Fibroblast of skin of left biceps (primary cell): ENCODE measurements at places on chromosomes 11 and 22.

DNA sequence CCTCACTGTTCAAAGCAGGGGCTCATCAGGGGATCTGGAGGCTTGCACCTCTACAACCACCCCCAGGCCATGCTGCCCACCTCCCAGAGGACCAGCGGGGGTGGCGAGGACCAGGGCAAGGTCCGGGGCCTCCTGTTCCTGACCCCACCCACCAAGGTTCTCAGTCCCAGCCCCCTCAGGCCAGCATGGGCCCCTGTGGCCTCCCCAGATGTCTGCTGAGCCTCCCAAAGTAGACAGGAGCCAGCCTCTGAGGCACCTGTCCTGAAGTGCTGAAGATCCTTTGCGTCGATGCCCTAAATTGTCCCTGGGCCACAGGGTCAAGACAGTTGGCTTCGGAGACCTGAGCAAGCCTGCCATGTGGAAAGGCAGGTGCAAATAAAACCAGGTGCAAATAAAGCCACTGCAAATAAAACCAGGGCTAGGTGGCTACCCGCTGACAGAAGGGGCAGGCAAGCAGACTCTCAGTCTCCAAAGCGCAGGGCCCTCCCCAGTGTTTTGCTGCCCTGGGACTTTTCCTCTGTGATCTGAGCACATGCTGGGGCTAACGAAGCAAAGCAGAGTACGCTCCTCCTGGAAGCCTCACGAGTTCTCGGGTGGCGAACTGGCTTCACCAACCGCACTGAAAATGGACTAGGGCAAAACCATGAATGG lies 22.4 kb upstream of the ARFGAP3 start:
- DNase-seq = no peak

DNA sequence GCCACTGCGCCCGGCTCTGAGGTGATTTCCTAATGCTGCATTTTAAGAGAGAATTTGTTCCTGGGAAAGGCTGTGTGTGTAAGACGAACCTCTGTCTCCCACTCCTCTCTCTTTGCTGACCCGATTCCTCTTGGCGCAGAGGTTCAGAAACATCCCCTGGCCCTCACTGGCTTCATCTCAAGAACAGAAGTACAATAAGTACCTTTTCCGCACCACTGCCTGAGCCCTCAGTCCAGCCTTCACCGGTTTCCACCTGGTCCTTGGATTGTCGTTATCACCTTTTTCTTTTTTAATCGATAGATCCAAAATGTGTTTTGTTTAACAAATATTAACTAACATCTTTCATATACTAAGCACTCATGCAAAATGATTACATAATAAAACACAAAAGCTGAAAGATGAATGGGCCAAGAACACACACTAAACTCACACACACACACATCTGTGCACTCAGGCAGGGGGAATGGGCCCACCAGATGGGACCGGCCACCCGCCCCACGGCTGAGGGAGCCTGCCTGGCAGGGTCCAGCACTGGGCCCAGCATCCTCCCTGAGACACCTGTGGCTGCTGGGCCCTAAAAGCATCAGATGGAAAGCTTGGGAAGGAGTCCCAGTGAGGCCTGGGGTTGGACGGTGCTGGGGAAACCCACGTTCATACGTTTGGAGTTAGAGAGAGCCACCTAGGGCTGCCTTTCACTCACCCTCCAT lies 50.4 kb upstream of the A4GALT start:
- no peak for DNase-seq

GRCh38 chr11:2837096-2837601 lies 48.4 kb downstream of the CDKN1C start:
- no peak for DNase-seq

GRCh38 chr11:128483211-128483788 lies 104.1 kb downstream of the ETS1 start:
- DNase-seq = no peak

DNA sequence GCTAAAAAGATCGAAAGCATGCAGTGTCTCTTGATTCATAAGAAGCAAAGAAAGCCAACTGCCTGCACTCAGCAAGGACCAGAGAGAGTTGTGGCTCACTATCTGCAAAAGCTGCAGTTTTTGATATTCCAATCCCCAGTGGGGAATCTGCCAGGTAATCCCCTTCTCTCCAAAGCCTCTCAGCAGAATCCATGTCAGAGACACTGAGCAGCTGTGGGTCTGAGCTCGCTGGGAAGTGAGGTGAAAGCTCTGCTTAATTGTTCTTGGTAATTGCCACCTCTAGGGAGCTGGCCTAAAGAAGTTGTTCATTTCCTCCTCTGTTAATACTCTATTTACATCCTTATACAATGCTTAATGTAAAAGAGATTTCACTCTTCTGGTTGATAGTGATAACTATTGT lies 261.3 kb upstream of the LRRC4C start:
- DNase-seq = no peak
